Stimulated activated effector memory CD8-positive, alpha-beta T cell treated with anti-CD3 and anti-CD28 coated beads, Interleukin-12 subunit alpha, Interleukin-12 subunit beta, amount 100 ng/mL, for 72 hours (primary cell): ENCODE measurements at places on chromosomes 11 and 22.

- no peak for DNase-seq
Observed at GRCh38 chr22:23107487-23108248, 34.1 kb downstream of the RSPH14 start.

DNA sequence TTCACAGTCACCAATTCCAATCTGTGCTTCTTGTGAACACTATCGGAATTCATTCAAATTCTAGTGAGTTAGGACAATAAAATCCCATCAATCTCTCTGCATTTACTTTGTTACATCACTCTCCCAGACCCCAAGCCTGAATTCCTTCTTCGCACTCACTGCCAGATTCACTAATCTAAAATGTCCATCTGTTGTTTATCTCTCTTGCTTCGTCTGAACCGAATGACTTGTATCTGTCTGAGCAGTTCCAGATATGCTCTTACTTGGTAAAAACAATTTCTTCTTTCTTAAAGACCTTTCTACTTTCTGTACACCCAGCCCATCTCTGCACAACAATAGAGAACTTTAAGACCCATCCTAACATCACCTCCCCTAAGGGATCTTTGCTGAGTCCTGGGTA lies 7.0 kb downstream of the MMP10 start:
- no peak for DNase-seq

GRCh38 chr11:92869716-92870115 lies 99.7 kb upstream of the MTNR1B start:
- no peak for DNase-seq

DNA sequence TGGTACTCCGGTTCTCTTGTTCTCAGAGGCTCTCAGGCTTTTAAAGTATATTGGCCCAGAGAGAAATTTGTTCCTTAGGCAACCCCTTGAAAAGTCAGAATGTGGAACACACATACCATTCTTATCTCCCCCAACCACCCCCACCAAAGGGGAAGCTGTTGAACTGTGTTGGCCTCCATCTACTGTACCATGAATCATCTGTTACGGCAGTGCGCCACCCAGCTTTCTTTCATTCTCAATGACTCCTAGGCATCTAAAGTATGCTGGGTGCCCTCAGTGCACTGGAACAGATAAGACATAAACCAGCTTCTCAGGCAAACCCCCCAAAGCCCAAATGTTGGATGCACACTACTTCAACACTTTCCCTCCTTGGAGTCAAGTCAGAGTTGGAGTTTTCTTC lies 696.2 kb upstream of the TENM4 start:
- no peak for DNase-seq

- peak; percentile 75 for DNase-seq
Observed at GRCh38 chr11:72736452-72737069, 15.6 kb downstream of the ARAP1 start.

GRCh38 chr11:130146796-130147195 lies 12.8 kb upstream of the ST14 start:
- no peak for DNase-seq

DNA sequence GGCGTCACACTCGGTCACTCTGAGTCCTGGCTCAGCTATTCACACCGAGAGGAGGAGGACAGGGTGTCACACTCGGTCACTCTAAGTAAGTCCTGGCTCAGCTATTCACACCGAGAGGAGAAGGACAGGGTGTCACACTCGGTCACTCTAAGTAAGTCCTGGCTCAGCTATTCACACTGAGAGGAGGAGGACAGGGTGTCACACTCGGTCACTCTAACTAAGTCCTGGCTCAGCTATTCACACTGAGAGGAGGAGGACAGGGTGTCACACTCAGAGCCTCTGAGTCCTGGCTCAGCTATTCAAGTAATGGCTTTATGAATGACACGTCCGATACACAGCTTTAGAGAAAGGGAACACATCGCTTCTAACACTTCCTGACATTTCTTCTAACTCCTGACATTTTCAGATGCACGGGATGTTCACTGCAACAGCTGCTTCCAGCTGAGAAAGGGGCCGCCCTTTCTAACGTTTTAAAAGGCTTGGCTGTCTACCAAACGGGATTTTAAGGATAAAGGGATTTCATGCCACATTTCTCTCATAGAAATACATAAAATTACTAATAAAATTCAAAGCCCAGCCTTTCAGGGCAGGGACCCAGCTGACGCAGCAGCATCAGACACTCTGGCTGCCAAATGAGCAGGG lies 28.1 kb downstream of the DRD4 start:
- DNase-seq: no peak

DNA sequence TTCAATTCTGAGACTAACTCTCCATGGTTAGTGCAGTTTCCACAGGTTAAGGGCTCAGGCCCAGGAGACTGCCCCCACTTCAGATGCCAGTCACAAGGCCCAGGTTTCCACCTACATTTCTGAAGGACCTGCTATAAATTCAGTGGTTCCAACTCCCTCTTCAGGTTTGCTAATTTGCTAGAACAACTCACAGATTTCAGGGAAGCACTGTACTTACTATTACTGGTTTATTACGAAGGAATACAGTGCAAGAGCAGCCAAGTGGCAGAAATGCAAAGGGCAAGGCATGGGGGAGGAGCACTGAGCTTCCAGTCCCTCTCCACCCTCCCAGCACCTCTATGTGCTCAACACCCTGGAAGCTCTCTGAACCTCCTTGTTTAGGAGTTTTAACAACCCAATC lies 39.3 kb upstream of the SPON1 start:
- no peak for DNase-seq

DNA sequence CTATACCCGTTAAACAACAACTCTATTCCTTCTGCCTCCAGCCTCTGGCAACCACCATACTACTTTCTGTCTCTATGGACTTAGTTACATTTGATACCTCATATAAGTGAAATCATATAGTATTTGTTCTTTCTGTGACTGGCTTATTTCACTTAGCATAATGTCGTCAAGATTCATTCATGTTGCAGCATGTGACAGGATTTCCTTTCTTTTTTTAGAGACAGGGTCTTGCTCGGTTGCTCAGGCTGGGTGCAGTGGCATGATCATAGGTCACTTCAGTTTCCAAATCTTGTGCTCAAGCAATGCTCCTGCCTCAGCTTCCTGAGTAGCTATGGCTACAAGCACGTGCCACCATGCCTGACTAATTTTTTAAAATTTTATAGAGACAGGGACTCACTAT lies 29.4 kb upstream of the SORL1 start:
- DNase-seq: no peak

- no peak for DNase-seq
Observed at GRCh38 chr11:95498722-95499425, 267.9 kb upstream of the SESN3 start.

DNA sequence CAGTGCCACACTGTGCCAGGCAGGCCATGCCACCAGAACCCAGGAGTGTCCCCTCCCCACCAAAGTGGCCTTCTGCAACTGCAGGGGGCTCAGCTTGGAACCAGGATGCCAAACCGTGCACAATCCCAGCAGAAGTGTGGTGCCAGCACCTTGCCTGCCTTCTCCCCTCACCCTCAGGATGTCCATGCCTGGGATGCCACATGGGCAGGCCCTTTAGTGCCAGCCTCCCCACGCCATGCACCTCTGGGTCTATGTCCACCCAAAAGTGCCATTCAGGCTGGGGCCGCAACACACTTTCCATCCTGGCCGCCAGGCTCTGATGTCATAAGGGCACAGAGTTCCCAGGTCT lies 8.7 kb upstream of the TBC1D22A start:
- DNase-seq: no peak

DNA sequence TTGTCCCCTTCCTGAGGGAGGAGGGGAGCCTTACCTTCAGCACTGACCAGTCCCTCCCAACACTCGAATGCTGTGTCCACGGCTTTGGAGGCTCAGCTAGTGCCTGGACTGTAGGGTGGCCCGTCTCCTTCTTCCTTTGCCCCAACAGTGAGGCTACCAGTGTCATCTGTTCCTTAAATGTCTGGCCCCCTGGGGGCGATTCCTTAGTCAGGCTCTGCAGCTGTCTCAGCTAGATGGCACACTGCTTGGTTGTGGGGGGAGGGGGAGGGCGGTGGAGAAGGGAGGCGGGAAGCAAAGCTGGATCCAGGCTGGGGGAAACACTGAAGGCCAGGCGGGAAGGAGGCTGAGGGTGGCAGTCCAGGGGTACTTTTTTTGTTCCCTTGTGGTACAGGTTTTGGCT lies at the start of gene IGSF22:
Gene IGSF22 (minus strand): TSS at position 149 of the 400 bp plus-strand sequence. CDS start 1,952 bp downstream, outside the sequence.
- no peak for DNase-seq

DNA sequence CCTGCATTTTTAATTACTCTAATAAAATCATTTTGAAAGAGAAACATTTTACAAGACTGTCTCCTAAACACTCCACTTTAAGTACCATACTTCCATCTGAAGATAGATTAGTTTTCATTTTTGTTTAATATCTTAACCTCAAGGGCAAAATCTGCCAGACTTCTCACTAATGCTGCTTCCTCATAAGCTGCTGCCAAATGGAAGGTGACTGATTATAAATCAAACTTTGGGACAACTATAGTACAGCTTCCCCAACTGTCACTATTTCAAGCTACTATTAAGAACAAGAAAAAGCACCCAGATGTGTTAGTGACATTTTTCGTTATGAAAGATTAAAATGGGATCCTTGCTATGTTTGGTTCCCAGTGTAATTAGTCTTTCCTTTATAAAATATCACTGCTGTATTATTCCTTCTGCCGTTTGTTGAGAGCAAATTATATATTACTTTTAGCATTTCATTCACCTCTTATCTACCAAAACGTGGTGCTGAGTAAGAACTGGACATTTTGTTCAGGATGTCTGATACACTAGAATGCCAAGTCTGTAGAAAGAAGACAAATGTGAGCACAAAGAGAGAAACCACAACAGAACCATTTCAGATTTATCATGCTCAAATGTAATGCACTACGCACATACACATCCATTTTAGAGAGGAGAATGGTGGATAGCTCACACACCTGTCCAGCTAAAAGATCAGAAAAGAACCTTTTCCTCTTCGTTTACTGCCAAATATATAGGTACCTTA lies 312.2 kb upstream of the C11orf87 start:
- no peak for DNase-seq

- DNase-seq: no peak
Observed at GRCh38 chr11:6637871-6638270, 17.7 kb downstream of the DCHS1 start.

GRCh38 chr11:128884054-128884453 lies 7.1 kb upstream of the KCNJ5 start:
- DNase-seq: no peak

DNA sequence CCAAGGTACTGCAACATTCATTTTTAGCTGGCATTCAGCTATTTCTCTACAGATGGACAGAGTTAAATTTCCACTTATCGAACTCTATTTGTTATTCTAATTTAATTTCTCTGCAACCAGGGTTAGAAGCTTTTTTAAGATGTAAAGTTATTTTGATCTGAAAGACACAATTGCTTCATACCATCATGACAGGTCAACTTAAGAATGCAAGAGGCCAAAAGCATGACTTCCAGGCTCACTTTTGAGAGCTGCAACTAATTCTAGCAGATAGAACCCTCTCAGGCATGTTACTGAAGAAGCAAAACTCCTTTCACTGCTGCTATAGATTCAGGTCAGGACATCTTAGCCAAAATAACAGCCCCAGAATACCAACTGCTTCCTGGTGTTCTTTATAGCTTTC lies 86.5 kb upstream of the GALNT18 start:
- no peak for DNase-seq

DNA sequence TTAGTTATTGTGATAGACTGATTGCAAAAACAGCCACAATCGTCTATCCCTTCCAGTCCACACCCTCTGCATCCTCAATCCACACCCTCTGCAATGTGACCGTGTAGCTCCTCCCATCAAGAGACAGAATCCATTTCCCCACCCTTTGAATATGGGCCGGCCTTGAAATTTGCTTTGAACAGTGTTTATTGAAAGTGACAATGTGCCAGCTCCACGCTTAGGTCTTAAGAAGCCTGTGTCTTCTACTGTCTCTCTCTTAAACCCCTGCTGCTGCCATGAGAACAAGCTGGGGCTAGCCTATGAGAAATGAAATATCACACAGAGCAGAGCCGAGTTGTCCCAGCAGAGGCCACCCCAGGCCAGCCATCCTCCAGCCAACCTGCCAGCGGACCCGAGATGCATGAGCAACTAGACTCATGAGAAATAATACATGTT lies 22.3 kb upstream of the MICAL2 start:
- no peak for DNase-seq

DNA sequence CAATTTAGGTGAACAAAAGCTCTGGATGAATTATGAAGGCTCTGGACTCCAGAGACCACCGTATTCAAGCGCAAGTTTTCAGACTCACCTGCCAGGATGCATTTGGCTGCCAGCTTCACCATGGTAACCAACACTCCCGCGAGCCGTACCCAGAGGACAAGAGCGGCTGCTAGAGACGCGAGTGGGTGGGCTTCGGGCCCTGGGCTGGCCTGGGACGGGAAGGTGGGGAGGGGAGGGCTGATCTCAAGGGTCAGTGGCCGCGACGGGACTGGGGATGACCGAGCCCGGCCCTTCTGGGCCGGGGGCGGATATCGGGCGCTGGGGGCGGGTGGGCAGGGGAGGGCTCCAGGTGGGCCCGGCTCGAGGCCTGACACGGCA lies 344 bp downstream of the IFT27 start:
- DNase-seq: peak; percentile 5

GRCh38 chr11:123041185-123041584 lies 20.8 kb downstream of the HSPA8 start:
- DNase-seq: no peak

DNA sequence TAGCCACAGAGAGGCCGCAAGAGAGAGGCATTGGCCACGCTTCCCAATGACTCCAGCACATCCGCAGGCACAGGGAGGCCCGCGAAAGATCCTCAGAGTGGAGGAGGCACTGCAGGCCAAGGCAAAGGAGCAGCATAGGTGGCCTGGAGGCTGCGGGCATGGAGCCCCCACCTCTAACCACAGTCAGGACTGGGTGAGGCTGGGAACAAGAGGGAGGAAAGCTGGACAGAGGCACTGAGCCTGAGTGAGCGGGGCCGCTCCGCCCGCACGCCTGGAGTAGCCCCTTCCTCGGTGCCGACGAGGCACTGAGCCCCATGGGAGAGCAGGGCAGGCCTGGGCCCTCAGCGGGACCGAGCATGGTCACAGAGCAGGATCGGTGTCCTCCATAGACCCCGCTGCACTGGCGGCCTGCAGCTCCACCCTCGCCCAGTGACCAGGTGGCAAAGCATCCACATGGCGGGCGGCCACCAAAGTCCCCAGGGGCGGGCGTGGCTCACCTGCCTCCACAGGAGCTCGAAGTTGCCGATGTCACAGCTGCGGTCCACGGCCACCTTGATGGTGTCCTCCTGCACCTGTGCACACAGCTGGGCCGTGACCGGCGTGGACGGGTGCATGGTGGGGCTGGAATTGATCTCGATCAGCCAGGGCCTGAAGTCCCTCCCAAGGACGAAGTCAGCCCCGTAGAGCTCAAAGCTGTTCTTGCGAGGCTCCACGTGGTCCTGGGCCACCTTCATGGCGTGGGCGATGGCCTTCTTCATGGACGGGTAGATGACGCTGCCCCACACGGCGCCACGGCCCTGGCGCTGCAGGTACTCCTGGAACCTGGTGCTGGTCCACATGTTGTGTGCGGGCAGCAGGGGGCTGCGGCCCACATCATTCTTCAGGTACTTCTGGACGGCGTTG lies 18.9 kb upstream of the IL17REL start:
- DNase-seq: no peak

DNA sequence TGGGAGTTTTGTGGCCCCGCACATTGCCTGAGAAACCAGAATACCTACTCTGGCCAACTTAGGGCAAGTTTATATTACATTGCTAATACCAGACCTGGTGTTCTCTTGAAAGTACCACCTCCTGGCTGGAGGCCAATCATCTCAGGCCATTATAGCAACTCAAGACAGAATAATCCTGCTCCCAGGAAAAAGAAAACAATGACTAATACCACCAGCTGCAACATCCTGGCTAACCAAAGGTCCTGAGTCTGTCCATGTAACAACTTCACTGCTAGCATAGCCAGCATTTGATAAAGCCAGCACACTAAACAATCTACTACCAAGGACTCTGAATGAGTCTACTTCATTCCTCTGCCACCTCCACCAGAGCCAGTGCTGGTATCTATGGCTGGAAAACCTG lies 1298.7 kb upstream of the CNTN5 start:
- DNase-seq: no peak
